Right ventricle myocardium superior (tissue), 1 donor: ENCODE measurements at places on chromosomes 4 and X. TPM values are rescaled to one million over a fixed set of nuclear protein-coding genes. Genes with fewer than 3 reads are reported as not detected.

GRCh38 chr4:6250235-6250983 is 19.2 kb upstream of the WFS1 start:
- DNase-seq: no peak

DNA sequence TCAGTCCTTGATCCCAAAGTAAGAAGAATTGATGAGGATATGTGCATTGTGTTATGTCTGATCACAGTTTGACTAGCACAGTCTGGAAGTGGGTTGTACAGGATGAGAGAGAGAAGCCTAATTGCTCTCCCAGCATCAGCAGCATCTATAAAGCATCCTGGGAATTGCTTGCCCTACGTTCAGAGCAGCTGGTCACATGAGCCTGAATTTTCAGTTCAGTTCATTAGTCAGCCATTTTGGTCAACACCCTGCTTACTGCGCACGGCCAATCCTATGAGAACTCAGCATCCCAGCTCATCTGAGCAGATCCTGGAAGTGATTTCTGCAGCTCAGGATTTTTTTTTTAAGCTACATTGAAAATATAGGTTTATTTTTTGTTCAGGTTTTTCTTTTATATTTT is at the start of gene RUFY3:
Gene RUFY3, plus strand, starts transcription at position 218 of the 400 bp plus-strand sequence. CDS start 610 bp downstream, outside the sequence.
- no peak for DNase-seq

- peak; percentile 84 for DNase-seq
Measured at GRCh38 chr4:40856840-40857362, 107.1 kb downstream of the NSUN7 start.

- DNase-seq: peak; percentile 67
Measured at GRCh38 chrX:53048169-53049126, at the start of gene GPR173. GPR173 (plus strand) TSS chrX:53048789; CDS start chrX:53076622, 27,833 bp downstream.

GRCh38 chrX:67893931-67894330 is 350.1 kb downstream of the AR start:
- no peak for DNase-seq

DNA sequence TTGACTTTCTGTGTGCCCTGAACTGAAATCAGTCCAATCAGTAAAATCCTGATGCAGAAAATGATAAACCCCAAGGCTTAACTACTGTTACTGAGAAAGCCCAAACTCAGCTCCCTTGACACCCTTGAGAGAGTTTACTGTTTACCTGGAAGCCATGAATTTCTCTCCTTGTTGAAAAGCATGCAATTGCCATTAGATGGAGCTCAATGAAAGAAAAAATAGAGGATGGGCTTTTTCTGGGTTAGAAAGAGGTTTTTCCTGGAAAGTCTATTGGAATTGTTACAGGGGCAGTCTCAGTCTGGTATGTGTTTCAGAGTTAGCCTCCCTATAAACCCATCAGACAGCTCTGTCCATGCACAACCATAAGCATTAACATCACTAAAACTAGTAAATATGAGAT is 66.4 kb upstream of the C4orf54 start:
- no peak for DNase-seq

DNA sequence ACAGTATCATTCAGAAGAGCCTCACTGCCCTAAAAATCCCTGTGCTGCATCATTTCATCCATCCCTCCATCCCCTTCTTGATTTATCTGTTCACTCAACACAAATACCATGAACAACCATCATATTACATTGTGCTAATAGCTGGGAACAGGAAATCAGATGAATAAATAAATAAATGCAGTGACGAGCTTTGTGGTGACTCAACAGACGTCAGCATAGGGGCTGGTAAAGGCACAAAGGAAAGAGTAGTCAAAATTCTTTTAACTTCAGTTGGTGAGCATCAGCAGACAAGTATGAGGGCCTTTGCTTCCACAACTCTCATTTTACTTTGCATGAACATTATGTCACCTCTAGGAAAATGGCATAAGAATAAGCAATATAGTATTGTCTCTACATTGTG is 65.5 kb downstream of the EDNRA start:
- DNase-seq: no peak

- DNase-seq: no peak
Measured at GRCh38 chr4:158327525-158327924, 117.2 kb downstream of the TMEM144 start.

GRCh38 chrX:43108828-43109227 is 330.9 kb upstream of the PPP1R2C start:
- DNase-seq: no peak

GRCh38 chr4:165779950-165780670 is 92.9 kb upstream of the TLL1 start:
- DNase-seq: no peak

- DNase-seq: no peak
Measured at GRCh38 chr4:163269869-163270268, 62.5 kb downstream of the NPY1R start.

DNA sequence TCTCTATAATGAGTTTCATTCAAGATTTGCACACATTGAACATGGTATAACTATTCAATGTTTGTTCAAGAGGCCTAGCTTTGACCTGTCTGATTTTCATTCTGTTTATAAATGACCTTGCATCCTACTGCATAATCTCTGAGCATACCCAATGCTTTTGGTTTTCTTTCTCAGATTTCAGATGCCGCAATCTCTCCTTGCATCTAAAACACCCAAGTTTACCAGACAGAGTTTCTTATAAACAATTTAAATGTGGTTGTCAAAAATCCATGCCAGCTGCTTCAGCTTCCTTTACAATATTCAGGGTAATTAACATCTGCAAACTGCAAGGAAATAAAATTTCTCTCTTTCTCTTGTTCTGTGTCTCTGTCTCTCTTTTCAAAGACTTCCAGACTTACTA is 123.0 kb upstream of the PCDH18 start:
- DNase-seq: no peak

DNA sequence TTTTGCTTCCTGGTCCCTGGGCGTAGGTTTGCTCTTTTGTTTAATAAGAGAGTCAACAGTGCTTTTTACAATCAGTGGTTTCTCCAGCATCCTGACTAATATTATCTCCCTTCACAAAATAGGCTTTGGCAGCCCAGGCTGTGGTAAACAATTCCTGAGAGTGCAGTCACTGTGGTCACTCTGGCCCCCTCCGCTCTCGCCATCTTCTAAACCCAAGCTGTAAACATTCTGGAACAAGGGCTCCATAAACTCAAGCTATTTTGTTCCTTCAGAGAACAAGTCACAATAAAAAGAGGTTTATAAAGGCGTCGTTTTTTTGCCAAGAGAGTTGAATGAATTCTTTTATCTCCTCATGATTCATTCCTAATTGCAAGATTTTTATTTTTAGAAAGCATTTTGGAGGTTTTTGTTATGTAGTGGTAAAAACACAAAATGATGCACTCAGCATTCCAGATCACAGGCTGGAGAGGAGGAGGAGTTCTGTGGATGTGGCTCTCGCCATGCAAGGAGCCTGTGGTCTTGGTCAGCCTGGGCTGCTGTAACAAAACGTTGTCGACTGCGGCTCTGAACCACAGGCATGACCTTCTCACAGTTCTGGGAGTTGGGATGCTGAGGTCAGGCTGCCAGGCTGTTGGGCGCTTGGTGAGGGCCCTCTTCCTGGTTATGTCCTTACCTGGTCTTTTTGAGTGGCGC is 486.4 kb upstream of the FAT1 start:
- no peak for DNase-seq

DNA sequence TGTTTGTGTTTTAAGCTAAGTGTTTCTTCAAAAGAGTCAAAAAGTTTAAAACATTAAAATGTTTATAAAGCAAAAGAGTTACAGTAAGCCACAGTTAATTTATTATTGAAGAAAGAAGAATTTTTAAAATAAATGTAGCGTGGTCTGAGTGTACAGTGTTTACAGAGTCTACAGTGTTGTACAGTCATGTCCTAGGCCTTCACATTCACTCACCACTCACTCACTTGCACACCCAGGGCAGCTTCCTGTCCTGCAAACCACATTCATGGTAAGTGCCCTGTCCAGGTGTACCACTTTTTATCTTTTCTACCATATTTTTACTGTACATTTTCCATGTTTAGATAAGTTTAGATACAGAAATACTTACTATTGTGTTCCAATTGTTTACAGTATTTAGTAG is 239.7 kb upstream of the AGA start:
- no peak for DNase-seq

DNA sequence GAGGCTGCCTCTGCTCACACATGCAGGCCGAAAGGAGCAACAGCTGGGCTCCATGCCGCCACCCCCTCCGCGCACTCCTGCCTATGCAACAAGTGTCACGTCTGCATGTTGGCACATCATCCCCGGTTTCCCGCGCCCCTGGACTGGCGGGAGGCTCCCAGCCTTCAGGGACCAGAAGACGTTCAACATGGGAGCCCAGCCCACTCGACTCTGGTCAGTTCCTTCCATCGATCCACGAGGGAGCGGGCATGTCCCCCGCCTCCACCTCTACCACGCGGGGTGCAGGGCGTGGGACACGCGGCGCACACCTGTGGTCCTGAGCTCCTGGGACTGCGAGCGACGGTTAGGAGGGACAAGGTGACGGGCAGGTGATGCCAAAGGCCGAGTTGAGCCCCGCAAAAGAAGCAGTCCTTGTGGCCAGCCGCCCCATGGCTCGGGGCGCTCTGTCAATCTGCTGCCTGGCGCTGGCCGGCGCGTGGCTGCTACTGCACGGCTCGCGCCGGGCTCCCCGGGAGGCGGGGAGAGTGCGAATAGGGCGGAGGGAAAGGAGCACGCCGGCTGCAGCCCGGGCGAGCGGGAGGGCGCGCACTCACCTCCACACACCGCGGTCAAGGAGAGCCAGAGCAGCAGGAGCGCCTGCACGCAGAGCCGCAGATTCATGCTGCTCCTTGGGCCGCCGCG is 645 bp downstream of the APLN start:
- DNase-seq: peak; percentile 55

DNA sequence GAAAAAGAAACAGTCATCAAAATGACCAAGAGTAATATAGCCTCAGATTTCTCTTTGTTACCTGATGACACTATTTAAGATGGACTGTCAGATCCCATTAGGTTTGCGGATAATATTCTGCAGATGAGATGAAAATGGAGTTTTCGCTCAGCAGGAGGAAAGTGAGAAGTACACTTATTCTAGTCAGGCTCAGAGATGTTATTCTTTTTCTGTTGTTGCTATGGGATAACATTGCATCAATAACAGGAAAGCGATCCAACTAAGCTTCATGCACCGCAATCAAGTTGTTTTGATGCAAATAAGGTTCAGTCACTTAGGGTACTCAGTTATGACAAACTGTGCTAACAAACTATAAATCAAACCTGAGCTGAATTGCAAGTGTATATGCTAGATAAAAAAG is 415.0 kb downstream of the CCSER1 start:
- DNase-seq: no peak

DNA sequence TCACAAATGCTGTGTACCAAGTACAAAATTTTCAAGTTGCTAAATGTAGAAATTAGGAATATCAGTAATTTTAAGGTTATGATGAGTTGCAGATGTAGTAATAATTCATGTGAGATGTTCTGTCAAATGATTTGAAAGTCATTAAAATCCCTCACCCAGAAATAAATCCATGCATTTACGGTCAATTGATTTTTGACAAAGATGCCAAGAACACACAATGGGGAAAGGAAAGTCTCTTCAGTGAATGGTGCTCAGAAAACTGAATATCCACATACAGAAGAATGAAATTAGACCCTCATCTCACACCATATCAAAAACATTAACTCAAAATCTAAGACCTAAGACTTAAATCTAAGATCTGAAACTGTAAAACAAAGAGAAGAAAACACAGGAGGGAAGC is 12.9 kb upstream of the BMPR1B start:
- DNase-seq: no peak

FGFBP1 gene
- total RNA-seq: not detected

AFF2 gene
- 0.24 TPM for total RNA-seq

PRDM5 gene
- total RNA-seq: 8.0 TPM

FGA gene
- total RNA-seq: 0.46 TPM

P2RY10 gene
- total RNA-seq: not detected

APBB2 gene
- 22.5 TPM for total RNA-seq
